CD4-positive, alpha-beta memory T cell (primary cell): ENCODE measurements at places on chromosomes 1 and 21. TPM values are rescaled to one million over a fixed set of nuclear protein-coding genes. Genes with fewer than 3 reads are reported as not detected.

The PCP4L1 gene
- not detected for polyA plus RNA-seq

The CATSPERE gene
- not detected for polyA plus RNA-seq

The CHODL gene
- polyA plus RNA-seq = 0.42 TPM

The RHBDL2 gene
- polyA plus RNA-seq = not detected

The FUCA1 gene
- polyA plus RNA-seq = 17.3 TPM

The ARV1 gene
- polyA plus RNA-seq = 37.4 TPM

The CNR2 gene
- polyA plus RNA-seq = not detected

The PER3 gene
- polyA plus RNA-seq = 4.9 TPM

- no peak for DNase-seq
Measured at GRCh38 chr21:29072873-29073221, 601 bp downstream of the CCT8 start.

GRCh38 chr1:59601811-59602210, 212.9 kb upstream of the HOOK1 start:
- no peak for DNase-seq

- no peak for DNase-seq
Measured at GRCh38 chr1:221462345-221462744, 279.5 kb downstream of the DUSP10 start.

- DNase-seq = no peak
Measured at GRCh38 chr1:233143241-233143640, 152.3 kb downstream of the PCNX2 start.

- DNase-seq = no peak
Measured at GRCh38 chr1:64000021-64000420, 203.4 kb upstream of the UBE2U start.

DNA sequence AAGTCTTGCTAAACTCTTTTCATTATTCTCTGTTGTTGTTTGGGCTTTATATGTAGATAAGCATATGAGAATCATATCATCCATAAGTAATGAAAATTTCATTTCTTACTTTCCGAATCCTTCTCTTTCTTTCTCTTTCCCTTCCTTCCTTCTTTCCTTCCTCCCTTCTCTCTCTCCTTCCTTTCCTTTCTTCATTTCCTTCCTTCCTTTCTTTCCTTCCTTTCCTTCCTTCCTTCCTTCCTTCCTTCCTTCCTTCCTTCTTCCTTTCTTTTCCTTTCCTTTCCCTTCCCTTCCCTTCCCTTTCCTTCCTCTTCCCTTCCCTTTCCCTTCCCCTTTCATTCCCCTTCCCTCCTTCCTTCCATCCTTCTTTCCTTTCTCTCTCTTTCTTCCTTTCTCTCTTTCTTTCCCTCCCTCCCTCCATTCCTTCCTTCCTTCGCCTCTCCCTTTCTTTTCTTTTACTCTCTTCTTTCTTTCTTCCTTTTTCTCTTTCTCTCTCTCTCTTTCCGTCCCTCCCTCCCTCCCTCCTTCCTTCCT, 147.3 kb downstream of the UCK2 start:
- no peak for DNase-seq

- DNase-seq = no peak
Measured at GRCh38 chr1:34057347-34058130, 107.5 kb downstream of the CSMD2 start.

DNA sequence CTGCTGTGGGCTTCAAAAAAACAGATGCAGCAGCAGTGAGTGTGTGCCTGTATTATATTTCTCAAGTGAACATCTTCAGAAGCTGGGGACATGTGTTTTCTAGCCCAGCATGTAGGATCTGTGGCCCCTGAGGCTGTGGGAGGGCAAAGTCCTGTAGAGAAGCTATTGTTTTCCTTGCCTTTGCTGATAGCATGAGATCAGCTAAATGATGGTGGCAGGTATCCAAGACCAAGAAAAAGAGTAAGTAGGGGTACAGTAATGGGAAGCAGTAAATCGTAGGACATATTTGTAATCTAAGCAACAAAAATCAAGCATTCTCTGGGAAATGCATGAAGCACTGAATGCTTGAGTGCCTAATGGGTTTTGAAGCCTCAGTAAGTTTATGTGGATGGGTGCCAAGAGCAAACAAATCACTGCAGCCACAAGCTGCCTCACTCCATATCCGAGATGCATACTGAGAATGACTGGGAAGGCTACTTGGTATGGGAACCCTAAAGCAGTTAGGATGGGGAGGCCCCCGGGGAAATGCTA, 98.3 kb downstream of the CD58 start:
- DNase-seq = no peak

DNA sequence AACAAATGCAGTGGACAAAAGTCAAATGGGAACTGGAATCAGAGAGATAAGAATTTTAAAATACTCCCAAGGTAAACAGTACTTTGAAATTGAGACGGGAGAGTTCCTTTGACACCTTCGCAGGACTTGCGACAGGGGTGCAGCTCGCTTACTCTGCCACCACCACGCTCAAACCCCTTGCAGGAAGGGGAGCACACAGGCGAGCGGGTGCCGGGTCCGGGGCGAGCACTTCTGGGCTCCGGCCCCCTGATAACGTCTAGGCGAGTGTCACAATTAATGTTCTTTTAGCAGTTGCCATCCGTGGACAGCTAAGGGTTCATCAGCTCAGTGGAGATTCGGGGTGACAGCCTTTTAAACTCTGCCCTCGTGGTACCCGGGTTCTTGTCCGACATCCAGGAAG, 37.4 kb downstream of the CLDN17 start:
- no peak for DNase-seq

GRCh38 chr1:25549273-25550154, 6.1 kb downstream of the LDLRAP1 start:
- peak; percentile 92 for DNase-seq

DNA sequence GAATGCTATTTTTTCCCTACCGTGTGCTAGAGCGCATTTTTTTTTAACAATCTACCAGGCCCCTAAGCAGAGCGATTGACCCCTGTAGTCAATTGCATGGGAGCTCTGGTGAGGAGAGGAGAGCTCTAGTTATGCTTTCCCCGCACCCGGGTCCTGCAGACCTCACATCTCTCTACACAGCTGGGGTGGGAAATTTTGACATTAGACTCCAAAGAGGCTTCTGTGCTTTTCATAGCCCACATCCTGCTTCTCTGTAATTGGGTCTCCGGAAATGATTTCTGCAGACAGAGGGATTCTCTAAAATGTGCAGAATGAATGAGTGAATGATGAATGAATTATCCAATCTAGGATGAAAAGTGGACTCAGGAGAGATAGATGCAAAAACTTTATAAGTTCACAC, 41.5 kb upstream of the DUSP10 start:
- peak; percentile 42 for DNase-seq

GRCh38 chr1:243391355-243391754, 135.5 kb downstream of the SDCCAG8 start:
- DNase-seq = no peak

DNA sequence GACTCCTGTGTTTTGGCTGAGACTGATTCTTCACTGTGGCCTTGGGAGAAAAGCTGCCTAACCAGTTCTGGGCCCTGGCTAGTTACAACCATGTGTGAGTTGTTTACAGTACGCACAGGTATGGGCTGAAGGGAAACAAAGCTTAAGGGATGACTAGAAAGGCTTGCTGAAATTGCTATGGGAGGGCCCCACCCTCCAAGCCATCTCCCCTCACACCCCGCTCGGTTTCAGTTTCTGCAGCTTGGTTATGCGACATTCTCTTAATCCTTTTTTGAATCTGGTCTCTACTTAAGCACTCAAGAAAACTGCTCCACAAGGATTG, 43.1 kb downstream of the PBX1 start:
- DNase-seq = no peak
